GM20000 (cell line): ENCODE measurements at places on chromosomes 6 and 20.

GRCh38 chr6:132872923-132873322 lies 58.6 kb downstream of the RPS12 start:
- peak; percentile 57 for DNase-seq

DNA sequence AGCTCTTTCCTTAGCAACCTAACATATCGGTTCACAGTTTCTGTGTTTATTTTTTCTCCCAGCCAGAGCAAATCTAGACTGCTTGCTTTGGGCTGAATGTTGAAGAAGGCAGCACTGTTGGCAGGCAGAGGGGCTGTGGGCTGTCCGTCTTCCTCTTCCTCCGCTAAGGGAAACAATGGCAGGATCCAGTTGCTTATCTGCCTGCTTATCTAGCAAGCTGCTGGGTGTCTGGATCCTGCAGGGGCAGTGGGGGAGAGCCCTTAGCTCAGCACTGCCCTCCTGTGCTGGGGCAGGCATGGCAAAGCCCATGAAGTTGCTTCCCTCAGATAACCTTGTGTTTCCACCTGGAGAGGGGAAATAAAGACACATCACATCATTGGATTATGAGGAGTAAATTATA lies 92.7 kb upstream of the CD93 start:
- no peak for DNase-seq

DNA sequence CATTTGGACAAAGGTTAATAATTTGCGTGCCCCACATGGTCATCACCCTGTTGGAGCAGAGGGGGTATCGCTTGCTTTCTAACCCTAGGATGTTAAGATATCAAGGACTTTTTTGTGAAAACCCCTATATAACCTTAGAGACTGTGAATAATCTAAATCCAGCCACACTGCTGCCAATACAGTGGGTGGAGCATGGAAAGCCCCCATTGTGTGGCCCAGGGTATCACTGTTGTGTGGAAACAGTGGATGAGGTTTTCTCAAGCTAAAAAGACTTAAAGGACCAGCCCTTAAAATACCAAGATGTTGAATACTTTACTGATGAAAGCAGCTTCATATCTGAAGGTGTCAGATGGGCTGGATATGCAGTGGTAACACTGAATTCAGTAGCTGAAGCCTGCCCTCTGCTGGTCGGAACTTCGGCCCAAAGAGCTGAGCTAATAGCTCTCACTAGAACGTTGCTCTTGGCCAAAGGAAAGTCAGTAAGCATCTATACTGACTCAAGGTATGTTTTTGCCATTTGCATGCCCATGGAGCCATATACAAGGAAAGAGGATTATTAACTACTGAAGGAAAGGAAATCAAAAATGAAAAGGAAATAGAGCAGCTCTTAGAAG lies 695.2 kb downstream of the PHF3 start:
- peak; percentile 13 for DNase-seq

DNA sequence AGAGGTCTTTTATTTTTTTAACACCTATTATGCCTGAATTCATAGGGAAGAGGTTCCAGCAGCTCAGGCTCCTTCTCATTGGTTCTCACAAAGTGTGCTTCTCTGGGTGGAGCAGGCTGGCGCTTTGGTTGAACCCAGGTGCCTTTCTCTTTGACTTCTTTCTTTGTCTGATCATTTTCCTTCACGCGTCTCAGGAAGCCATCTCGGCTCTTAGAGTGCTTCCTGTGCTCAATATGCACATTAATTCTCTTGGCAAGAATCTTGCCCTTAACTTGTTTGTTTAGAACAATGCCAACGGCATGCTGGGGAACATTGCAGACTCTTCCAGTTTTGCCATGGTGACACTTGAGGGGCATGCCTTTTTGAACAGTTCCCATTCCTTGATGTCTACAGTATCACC lies 44.2 kb upstream of the RNF24 start:
- DNase-seq: no peak
